ENCODE measurements at places on chromosomes 16 and 17. TPM values are rescaled to one million over a fixed set of nuclear protein-coding genes. Genes with fewer than 3 reads are reported as not detected.

PPP1R27 gene
- not detected for total RNA-seq

ODAD4 gene
- total RNA-seq, result 0.98 TPM

ABCA6 gene
- 0.44 TPM for total RNA-seq

TP53TG3 gene
- total RNA-seq, result not detected

ZNF768 gene
- total RNA-seq, result 48.8 TPM

C16orf95 gene
- 12.2 TPM for total RNA-seq

DNA sequence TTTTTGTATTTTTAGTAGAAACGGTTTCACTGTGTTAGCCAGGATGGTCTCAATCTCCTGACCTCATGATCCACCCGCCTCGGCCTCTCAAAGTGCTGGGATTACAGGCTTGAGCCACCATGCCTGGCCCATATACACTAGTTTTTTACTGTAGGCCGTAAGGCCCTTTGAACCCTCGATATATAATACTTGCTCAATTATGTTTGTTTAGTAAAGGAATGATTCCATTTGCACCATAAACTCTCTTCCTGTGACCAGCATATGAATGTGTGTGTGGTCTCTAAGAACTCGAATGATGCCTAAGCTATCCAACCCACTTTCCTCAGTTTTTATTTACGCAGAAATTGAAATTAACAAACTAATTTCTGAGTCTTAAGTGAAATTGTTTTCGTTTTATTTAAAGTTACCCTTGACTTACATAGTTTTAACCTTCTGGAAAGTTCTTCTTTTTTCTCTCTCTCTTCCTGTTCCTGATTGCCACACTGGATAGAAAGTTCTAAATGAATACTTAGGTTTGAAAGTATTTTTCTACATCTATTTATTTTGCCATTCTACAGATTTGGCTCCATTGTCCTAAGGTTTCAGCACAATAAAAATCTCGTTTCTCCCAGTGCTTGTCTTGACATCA, 37.9 kb downstream of the PIGL start:
- H3K27ac ChIP-seq, result no peak overlapping the region
- no peaks in the 10 kb centered on the region for H3K36me3 ChIP-seq
- no peaks in the 10 kb centered on the region for H3K4me1 ChIP-seq
- no peaks in the 10 kb centered on the region for H3K27me3 ChIP-seq
- no peak for DNase-seq

GRCh38 chr16:67996666-67997065, 2.6 kb downstream of the DPEP2 start:
- no peak overlapping the region for H3K27ac ChIP-seq
- H3K4me3 ChIP-seq, result no peak overlapping the region
- DNase-seq, result no peak
- H3K36me3 ChIP-seq, result no peaks in the 10 kb centered on the region

DNA sequence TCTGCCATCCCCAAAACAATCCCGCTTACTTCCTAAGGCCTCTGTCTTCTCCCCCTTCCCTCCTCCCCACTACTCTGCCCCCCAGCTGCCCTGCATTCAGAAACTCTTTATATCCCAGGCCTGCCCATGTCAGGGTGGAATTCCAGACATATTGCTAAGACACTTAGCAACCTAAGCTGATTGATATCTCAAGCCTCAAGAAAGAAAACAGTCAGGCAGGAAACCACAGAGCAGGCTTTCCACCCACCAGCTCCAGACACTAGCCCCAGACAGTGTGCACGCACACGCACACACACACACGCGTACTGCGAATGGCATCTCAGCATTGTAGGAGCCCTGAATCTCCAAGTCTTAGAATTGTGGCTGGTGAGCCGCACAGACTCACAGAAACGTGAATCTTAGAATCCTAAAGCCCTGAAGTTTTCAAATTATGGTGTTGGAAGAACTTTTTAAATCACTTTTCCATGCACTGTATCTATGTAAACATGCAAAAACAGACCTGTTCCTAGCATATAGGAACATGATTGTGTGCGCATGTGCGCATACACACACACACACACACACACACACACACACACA, 8.8 kb upstream of the LPCAT2 start:
- no peaks in the 10 kb centered on the region for H3K36me3 ChIP-seq
- H3K27me3 ChIP-seq, result no peaks in the 10 kb centered on the region
- H3K4me1 ChIP-seq, result peaks cover 27% of the 10 kb centered on the region
- H3K27ac ChIP-seq, result no peak overlapping the region

GRCh38 chr17:81354954-81355347, 40.3 kb upstream of the BAHCC1 start:
- peaks cover 7% of the 10 kb centered on the region for H3K4me1 ChIP-seq
- H3K36me3 ChIP-seq, result no peaks in the 10 kb centered on the region
- no peak for DNase-seq
- H3K27me3 ChIP-seq, result no peaks in the 10 kb centered on the region
- no peak overlapping the region for H3K4me3 ChIP-seq
- no peak overlapping the region for H3K27ac ChIP-seq

DNA sequence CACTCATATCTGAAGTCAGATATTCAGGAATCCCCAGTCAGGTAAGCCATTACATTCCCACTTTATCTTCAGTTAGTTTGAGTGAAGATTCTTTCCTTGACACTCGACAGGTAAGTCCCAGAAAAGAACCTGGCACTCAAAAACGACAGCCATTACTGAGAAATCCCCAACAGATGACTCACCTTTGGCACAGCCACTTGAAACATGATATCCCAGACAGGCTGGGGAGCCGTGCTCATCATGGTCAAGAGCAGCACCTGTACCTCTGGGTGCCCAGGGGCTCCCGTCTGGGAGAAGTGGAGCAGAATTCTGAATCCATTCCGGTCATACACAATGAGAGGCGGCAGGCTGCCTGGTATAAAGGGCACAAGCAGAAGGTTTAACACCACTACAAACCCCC, 16.8 kb upstream of the COG7 start:
- H3K4me1 ChIP-seq, result peaks cover 21% of the 10 kb centered on the region
- H3K27me3 ChIP-seq, result no peaks in the 10 kb centered on the region
- H3K36me3 ChIP-seq, result peaks cover 39% of the 10 kb centered on the region
- peak overlapping the region; percentile 36 for H3K27ac ChIP-seq
- DNase-seq, result peak; percentile 33

DNA sequence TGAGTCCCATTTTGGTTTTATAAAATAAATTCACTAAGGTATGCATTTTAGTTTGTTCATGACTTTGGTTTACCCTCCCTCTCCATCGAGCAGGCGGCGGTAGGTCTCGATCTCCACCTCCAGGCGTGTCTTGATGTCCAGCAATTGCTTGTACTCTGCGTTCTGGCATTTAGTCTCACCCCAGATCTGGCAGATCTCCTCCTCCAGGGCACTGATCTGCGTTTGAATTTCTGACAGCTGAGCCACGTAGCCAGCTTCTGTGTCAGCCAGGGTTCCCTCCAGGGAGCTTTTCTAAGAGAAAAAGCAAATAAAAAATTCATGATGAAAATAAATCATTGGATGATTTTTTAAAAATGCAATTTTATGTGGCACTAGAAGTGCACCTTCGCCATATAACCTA, 4.2 kb downstream of the KRT24 start:
- no peak for DNase-seq
- H3K36me3 ChIP-seq, result no peaks in the 10 kb centered on the region
- H3K4me1 ChIP-seq, result no peaks in the 10 kb centered on the region
- H3K4me3 ChIP-seq, result no peak overlapping the region
- no peaks in the 10 kb centered on the region for H3K27me3 ChIP-seq
- no peak overlapping the region for H3K27ac ChIP-seq

DNA sequence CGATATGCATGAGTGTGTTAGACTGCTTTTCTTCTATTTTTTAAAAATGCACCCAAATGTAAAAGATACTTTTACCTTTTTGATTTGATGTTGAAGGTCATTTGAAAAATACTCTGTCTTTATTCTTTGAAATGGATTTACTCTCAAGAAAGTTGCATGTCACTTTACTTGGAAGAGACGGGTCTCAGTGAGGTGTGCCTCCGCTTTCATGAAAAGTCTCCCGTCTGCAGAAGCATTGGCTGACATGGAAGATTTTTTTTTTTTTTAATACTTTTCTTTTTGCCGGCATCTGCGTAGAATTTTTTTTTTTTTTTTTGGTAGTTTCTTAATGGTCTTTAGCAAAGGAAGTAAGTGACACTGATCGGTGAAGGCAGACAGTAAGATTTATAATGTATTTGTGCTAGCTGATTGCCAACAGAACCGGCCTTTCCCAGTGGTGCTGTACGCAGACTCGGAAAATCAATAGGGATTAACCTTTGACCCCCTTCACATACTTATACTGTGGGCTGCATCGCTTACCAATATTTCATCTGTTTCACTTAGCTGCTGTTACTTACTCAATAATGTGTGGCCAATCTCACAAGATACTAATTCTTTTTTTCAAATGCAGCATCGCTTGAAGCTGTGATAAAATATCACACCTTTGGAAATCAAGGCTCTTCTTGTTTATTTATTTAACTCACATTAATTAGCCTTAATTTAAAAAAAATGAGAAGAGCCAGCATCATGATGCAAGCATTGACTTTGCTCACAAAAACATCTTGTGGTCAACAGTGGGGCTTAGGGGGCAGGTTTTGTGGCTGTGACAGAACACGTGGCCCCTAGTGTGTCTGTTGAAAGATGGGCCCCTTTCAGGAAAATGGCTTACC, 383.9 kb downstream of the WWOX start:
- no peak for DNase-seq
- no peak overlapping the region for H3K27ac ChIP-seq
- no peaks in the 10 kb centered on the region for H3K4me1 ChIP-seq
- no peaks in the 10 kb centered on the region for H3K36me3 ChIP-seq

GRCh38 chr16:25828510-25828909, 136.8 kb downstream of the HS3ST4 start:
- H3K27ac ChIP-seq, result no peak overlapping the region
- no peaks in the 10 kb centered on the region for H3K36me3 ChIP-seq
- H3K4me3 ChIP-seq, result no peak overlapping the region
- DNase-seq, result no peak
- no peaks in the 10 kb centered on the region for H3K27me3 ChIP-seq

- no peaks in the 10 kb centered on the region for H3K4me1 ChIP-seq
- DNase-seq, result no peak
- no peaks in the 10 kb centered on the region for H3K27me3 ChIP-seq
- no peak overlapping the region for H3K4me3 ChIP-seq
Observed at GRCh38 chr17:31379597-31380205, 11.8 kb upstream of the RAB11FIP4 start.

GRCh38 chr17:41676058-41676419, 12.6 kb upstream of the EIF1 start:
- DNase-seq, result no peak
- H3K27ac ChIP-seq, result no peak overlapping the region
- no peaks in the 10 kb centered on the region for H3K27me3 ChIP-seq
- H3K36me3 ChIP-seq, result no peaks in the 10 kb centered on the region

- no peaks in the 10 kb centered on the region for H3K27me3 ChIP-seq
- no peaks in the 10 kb centered on the region for H3K36me3 ChIP-seq
- no peak overlapping the region for H3K4me3 ChIP-seq
Observed at GRCh38 chr16:12639044-12639443, 164.6 kb downstream of the CPPED1 start.

DNA sequence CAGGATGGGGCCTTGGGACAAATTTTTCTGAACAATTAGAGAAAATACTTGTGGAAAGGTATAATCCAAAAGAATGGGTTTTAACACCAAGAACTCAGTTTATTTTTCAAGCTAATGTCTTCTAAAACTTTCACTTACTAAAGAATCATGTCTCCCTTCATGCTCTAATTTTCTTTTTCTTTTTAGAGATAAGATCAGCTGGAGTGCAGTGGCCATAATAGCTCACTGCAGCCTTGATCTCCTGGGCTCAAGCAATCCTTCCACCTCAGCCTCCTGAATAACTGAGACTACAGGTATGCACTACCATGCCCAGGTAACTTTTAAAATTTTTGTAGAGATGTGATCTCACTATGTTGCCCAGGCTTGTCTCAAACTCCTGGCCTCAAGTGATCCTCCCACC, 5.5 kb downstream of the OR4D1 start:
- peaks cover 63% of the 10 kb centered on the region for H3K27me3 ChIP-seq
- H3K4me3 ChIP-seq, result no peak overlapping the region
- H3K4me1 ChIP-seq, result no peaks in the 10 kb centered on the region
- no peak for DNase-seq

- H3K27ac ChIP-seq, result no peak overlapping the region
- DNase-seq, result no peak
- H3K4me3 ChIP-seq, result no peak overlapping the region
- no peaks in the 10 kb centered on the region for H3K36me3 ChIP-seq
- H3K27me3 ChIP-seq, result no peaks in the 10 kb centered on the region
Observed at GRCh38 chr16:54974367-54974766, 43.7 kb downstream of the IRX5 start.

All from HCT116 (cell line).